Hindlimb muscle (tissue), 1 donor: ENCODE measurements at places on chromosomes 3 and 15. TPM values are rescaled to one million over a fixed set of nuclear protein-coding genes. Genes with fewer than 3 reads are reported as not detected.

DNA sequence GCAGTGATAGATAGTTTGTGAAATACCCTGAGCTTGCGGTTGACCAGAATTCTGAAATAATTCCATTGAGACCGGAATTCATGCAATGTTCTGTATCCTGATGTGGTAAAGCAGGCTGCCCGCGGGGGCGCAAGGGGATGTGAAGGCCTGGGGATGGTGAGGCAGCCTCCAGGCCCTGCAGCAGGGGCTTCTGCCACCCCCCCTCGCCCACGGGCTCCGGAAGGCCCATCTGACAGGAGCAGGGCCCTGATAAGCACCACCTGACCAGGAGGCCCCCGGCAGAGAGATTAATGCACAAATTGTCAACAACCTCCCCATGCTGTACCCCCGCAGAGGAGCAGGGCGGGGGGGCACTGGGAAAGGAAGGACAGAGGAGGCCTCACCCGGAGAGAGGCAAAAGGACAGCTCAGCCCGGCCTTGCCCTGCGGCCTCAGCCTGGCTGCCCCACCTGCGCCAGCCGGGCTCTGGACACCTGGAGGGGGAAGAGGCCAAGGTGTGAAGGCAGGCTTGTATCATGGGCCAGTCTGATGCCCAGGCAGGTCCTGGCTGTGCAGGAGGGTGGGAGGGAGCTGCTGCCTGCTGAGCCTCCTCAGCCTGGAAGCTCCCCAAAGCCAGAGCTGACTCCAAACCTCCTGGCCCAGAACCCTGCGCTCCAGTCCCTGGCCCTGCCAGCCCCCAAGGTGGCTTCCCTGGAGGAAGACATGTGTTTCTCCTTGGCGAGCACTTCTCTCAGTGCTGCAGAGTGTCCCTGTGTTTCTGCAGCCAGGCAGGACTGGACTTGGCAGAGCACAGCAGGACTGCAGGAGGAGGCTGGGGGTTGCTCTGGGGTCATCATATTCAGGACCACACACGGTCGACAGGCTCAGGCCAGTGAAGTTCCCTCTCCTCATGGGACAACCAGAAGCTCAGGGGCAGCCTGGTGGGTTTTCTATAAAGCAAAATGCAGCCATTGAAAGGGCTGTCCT lies 46.5 kb downstream of the RPN1 start:
- no peak for DNase-seq

DNA sequence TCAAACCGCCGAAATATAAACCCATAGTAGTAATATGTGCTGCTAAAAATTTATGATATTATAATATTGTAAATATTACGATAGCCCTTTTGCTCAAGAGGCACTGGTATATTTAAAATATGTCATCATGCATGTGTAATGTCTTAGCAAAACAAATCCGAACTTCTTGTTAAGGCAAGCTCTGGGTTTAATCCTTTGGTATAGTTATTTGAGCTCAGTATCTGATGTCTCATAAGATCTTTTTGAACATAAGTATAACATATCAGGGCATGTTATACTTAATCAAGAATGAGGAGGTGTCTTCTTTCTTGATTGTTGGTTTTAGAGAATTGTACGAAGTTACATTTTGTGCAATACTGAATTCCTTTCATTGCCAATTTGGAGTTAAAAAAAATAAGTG lies 154.1 kb upstream of the CBLB start:
- DNase-seq, result no peak

DNA sequence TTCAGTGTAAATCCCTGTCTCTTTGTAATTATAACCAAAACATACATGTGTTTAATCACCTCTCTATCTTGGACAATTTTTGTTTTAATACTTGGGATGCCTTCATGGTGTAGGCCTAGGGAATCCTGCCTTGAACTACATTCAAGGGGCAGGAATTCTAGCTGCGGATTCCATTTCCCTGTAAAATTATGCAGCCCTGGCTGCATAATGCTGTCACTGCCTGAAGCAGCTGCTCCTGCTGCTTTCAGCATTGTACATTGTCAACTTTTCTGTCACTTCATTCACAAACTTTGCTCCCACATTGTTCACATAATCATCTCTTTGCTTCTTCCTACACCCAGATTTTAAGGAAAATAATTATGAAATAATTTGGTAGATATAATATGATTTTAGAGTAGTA lies 638.7 kb downstream of the RBMS3 start:
- no peak for DNase-seq

UROC1 gene
- 0.14 TPM for polyA plus RNA-seq
